ENCODE measurements at places on chromosomes 1 and 21.

GRCh38 chr1:44860331-44860730 is 17.3 kb upstream of the PTCH2 start:
- DNase-seq, result no peak

DNA sequence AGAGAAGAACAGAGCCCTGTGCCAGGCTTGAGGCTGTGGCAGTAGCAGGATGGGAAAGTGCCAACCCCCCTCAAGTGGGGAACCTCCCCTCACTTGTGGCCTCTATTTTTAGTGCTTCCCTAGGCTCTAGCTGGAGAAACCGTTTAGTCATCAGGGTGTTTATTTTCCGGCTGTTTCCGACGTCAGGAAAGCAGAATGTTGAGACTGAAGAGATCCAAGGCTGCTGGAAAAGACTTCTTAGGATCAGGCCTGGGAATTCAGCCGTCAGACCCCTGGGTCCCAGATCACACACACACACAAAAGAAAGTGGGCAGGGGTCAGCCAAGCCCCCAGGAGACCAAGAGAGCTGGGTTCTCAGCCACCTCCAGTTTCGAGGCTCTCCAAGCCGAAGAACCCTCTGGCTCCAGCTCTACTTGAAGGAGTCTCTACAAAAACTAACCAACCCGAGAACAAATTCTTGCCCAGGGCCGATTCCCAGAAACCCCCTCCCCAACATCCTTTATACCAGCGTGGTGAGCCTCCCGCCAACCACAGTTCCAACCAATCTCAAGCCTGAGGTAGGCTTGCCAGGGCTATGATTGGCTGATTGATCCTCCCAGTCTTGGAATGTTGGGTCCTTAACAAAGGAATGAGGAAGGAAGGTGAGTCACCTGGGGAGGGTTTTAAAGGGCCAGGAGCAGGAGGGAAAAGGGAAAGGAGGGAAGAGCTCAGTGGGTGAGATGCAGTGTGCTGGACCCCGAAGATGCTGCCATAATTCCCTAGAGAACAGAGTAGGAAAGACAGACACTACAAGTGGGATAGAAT is 2.5 kb upstream of the MEF2D start:
- peak; percentile 84 for DNase-seq

- no peak for DNase-seq
These were observed 2.3 kb upstream of the BCAN start for GRCh38 chr1:156639601-156640101.

GRCh38 chr1:222546091-222546490 is 1.8 kb downstream of the HHIPL2 start:
- no peak for DNase-seq

Measured in Ammon's horn (tissue), 1 donor.